Stimulated activated CD4-positive, alpha-beta T cell treated with anti-CD3 and anti-CD28 coated beads, Interleukin-4, amount 100 ng/mL, for 1 hour (primary cell): ENCODE measurements at places on chromosomes 7 and 10.

DNA sequence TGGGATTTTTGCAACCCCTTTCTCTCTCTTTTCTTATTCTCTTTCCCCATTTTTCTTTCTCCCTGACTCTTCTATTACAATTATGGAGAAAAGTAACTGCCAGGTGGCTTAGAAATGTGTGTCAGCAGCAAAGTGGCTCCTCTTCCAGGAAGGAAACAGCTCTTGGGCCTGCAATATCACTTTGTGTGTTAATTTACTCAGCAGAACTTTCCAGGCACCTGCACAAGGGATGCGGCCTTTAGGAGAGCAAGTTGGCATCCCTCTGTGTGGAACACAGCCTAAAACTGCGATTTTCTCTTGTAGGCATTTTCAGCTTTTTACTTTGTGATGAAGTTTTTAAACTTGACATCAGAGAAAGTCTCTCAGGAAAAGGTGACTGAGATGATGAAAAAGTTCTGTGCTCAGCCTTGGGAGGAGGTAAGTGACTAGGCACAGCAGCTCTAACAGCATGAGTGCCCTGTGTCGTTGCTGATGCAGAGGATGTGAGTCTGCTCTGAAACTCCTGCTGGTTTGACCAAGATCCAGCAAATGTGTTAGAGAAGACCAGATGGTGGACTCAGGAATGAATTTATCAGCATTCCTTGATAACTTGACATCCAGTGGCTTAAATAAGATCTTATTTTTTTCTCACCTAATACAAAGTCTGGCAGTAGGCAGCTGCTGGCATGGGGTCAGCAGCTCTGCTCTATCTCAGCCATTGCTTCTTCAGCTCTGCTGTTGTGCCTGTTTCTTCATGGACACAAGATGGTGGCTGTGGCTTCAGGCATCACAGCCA, 47.4 kb upstream of the CC2D2B start:
- DNase-seq: no peak

DNA sequence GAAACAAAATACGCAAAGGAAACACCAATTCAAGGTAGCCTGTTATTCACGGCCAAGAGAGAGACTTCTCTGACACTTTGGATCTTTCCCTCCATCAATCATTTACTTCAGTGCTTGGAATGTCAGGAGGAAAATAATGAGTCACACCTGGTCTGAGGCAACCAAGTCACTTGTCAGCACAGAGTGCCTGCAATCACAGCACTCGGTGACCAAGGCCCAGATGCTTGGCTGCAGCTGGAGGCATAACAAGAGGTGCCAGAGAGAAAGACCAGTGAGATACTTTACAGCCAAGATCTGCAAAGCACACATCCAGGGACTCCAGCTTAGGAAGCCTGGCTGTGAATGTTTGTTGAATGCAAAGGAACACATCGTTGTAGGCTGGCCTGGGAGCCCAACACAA, 33.9 kb downstream of the ASB13 start:
- no peak for DNase-seq

- no peak for DNase-seq
Measured at GRCh38 chr10:22648547-22648961, 65.8 kb downstream of the PIP4K2A start.

DNA sequence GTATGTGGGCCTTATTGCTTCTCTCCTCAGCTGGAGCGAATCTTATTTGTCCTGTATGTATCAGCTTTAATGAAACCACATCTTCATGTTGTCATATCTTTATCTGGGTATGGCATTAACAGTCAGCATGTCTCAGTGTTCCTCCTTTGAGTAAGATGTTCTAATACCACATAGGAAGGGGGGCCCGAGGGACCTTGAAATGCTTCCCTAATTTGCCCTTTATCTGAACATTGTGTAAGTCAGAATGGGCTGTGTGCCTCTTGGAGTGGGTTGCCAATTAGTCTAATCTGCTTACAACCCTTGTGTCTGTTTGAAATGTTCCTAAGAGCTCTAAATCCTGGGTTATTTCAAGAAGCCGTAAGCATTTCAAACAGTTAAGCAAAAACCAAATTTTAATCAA, 623.8 kb downstream of the SUGCT start:
- no peak for DNase-seq

DNA sequence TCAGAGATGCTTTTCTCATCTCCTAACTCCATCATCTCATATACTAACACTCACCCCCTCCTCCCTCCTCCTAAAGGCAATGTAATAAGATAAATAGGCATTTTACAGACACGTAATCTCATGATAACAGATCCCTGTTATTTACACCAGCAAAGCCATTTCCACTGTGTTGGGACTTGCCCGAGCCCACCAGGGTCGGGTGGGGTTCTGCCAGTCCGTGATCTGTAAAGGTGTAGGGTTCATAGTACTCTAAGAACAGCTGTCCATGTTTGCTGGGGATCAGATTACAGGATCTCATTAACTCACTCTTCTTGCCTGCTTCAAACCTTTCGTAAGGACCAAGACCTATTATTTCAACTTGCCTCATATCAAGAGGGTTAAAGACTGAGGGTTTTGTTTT, 172.4 kb downstream of the FZD1 start:
- DNase-seq: no peak

- no peak for DNase-seq
Measured at GRCh38 chr10:10520491-10521385, 496.9 kb upstream of the CELF2 start.

- DNase-seq: no peak
Measured at GRCh38 chr7:42389697-42390096, 152.7 kb upstream of the GLI3 start.

DNA sequence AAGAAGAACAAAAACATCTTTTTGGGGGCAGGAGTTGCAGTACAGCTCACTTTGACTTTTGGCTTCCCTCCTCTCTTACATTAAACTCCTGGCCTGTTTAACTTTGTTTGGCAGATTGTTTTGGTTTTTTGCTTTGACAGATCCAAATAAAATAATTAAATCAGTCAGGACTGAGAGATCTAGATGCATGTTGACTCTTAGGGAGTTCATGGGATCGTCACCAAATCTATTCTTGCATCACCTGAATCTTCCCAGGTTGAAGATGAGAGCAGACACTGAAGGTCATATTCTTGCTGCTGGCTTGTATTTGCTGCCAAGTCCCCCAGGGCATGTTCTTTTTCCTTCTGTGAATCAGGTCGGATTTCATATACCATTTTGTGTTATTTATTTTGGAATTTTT, 759.4 kb downstream of the CNTNAP2 start:
- DNase-seq: no peak

DNA sequence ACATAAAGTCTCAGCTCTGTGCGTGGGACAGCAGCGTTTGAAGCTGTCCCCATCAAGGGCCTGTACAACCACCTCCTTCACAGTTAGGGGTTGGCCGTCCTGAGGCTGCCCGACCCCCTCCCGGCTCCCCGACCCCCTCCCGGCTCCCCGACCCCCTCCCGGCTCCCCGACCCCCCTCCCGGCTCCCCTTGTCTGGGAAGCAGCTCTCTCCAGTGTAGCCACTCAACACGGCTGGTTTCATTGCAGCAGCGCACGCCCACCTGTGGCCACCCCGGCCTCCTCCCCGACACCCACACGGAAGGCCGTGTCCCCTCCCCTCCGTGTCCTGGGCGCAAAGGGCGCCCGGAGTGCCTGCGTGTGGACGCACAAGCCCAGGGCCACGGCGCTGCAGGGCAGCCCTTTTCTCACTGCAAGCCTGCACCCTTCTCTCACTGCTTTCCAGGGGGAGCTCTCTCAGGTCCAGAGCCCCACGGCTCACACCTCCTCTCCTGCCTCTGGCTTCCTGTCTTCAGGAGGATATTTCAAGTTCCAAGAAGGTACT, 20.9 kb upstream of the FAM20C start:
- DNase-seq: no peak

GRCh38 chr10:2038036-2038435, 300.7 kb upstream of the ADARB2 start:
- DNase-seq: no peak

DNA sequence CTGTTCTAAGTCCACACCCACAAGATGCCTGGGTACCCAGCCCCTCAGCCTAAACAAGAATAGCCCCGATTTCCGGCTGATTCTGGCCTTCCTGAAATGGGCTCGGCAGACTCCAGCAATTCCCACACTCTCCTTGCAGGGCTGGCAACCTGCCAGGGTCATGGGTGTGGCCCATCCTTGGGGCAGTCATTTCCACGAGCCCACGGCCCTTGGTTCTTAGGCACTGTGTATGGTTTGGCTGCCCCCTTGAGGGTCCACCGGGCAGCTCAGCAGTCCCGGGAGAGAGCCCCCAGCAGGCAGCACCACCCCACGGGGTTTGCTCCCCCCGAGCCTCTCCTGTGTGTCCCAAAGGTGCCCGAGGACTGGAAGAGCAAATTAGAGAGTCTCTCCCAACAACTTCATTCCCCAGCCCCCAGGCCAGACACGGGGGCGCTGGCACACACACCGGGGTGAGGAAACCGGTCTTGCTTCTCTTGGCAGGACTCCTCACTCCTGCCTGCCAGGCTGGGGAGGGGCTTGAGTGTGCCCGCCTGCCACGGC, 142.2 kb downstream of the EMX2 start:
- DNase-seq: no peak

DNA sequence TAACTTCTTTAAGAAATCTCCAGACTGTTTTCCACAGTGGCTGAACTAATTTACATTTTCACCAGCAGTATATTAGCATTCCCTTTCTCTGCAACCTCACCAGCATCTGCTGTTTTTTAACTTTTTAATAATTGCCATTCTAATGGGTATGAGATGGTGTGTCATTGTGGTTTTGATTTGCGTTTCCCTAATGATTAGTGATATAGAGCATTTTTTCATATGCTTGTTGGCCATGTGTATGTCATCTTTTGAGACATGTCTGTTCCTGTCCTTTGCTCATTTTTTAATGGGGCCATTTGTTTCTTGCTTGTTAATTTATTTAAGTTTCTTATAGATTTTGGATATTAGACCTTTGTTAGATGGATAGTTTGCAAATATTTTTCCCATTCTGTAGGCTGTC, 68.8 kb downstream of the SLC39A12 start:
- DNase-seq: no peak

DNA sequence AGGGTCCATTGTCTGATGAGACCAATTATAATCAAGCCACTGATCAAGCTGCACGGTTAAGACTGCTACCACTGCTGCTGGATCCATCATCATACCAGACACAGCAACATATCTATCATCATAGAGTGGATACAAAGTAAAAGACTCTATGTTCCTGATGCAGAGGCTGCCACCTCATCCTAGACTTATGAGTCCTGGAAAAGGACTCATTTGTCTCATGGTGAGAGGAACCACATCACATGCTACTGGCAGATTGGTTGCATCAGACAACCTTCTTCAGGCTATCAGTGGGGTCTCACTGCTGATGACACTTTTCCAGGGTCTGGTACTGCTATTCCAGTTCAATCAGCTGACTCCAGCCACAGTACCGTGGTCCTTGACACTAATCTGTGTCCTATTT, 79.0 kb downstream of the ABI1 start:
- no peak for DNase-seq

- DNase-seq: no peak
Measured at GRCh38 chr7:132500727-132501440, 75.4 kb downstream of the PLXNA4 start.

- DNase-seq: no peak
Measured at GRCh38 chr10:46542567-46543465, 13.6 kb downstream of the GPRIN2 start.

DNA sequence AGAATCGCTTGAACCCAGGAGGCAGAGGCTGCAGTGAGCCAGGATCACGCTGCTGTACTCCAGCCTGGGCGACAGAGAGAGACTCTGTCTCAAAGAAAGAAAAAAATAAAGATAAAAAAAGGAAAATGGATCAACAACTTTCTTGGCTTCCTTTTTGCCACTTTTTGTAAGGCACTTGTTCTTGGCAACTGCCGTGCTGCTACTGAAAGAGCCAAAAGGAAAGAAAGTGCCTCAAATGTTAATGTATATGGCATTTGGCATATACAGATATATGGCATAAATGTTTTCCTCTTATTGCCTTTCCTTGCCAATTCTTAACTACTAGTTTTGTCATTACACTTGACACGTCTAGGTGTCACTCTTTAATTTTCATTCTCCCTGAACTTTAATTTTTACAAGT, 393.7 kb upstream of the LRGUK start:
- DNase-seq: no peak

GRCh38 chr10:120477021-120477742, 20.2 kb downstream of the PLPP4 start:
- DNase-seq: no peak
